ENCODE measurements at places on chromosomes 3 and 15. TPM values are rescaled to one million over a fixed set of nuclear protein-coding genes. Genes with fewer than 3 reads are reported as not detected.
A peak's percentile ranks its signal among the peaks of the same experiment; 100 is the strongest.

DNA sequence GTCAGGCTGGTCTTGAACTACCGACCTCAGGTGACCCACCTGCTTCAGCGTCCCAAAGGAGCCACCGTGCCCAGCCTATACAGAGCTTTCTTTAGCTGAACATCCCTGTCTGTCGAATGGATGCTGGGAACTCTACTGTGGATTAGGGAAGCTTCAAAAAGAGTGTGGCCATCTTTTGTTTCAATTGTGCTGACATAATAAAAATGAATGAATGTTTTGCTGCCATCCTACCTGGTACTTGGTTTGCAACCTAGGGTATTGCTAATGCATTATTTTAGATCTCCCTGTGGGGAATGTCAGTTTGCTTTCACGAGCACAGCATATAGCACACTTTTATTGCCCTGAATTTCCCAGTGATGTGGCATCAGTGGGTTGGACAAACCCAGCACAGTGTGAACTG, 32.3 kb downstream of the CMTM6 start:
- DNase-seq = no peak

DNA sequence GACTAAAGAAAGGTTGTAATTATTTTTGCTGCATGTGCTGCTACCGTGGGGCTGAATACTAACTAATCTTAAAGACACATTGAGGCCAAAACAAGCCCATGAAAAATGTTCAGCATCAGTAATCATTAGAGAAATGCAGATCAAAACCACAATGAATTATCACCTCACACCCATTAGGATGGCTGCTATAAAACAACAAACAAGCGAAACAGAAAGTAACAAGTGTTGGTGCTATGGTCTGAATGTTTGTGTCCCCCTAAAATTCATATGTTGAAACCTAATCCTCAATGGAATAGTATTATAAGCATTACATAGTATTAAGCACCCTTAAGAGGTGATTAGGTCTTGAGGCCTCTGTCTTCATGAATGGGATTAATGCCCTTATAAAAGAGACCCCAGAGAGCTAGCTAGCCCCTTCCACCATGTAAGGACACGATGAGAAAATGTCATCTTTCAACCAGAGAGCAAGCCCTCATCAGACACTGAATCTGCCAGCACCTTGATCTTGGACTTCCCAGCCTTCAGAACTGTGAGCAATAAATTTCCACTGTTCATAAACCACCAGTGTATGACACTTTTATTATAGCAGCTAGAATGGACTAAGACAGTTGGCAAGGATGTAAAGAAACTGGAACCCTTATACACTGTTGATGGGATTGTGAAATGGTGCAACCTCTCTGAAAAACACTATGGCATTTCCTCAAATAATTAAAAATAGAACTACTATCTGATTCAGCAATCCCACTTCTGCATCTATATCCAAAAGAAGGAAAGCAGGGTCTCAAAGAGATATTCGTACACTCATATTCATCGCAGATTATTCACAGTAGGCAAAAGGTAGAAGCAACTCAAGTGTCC, 76.1 kb downstream of the REC114 start:
- no peak for DNase-seq

Gene GNAT1
- 0.05 TPM for total RNA-seq

GRCh38 chr15:26477044-26477443, 295.8 kb downstream of the GABRB3 start:
- no peak for DNase-seq

- DNase-seq = peak; percentile 16
Measured at GRCh38 chr15:89244574-89244903, 760 bp downstream of the FANCI start.

DNA sequence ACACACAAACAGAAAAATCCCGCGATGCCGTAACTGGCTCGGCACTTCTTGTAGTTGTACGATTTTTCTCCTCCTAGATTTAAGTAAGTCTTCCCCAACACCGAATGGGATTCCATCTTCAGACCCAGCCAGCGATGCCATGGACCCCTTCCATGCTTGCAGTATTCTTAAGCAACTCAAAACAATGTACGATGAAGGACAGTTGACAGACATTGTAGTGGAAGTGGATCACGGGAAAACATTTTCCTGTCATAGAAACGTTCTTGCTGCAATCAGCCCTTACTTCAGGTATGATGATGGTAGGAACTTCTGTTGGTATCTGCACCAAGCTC, 763 bp downstream of the KBTBD8 start:
- DNase-seq = no peak

GRCh38 chr3:24389108-24390090, 105.3 kb downstream of the THRB start:
- peak; percentile 76 for DNase-seq

DNA sequence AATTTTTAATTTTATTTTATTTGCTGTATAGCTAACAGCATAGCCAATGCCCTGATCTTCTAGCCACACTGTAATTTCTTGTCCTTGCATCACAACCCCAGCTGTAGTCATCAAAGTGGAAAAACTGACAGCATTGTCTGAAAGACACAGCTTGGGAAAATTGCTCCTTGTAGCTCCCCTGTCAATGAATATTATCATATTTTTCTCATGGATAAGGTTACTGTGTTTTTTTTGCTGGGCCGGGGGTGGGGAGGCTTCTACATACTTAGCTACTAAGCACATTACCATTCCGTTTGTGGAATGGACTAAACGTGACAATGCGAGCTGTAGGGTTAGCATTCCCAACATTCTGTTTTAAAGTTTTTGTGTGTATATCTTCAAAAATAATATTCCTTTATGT, 381.3 kb downstream of the TIGIT start:
- no peak for DNase-seq

- DNase-seq = peak; percentile 61
Measured at GRCh38 chr3:11803977-11804892, 42.5 kb downstream of the TAMM41 start.

DNA sequence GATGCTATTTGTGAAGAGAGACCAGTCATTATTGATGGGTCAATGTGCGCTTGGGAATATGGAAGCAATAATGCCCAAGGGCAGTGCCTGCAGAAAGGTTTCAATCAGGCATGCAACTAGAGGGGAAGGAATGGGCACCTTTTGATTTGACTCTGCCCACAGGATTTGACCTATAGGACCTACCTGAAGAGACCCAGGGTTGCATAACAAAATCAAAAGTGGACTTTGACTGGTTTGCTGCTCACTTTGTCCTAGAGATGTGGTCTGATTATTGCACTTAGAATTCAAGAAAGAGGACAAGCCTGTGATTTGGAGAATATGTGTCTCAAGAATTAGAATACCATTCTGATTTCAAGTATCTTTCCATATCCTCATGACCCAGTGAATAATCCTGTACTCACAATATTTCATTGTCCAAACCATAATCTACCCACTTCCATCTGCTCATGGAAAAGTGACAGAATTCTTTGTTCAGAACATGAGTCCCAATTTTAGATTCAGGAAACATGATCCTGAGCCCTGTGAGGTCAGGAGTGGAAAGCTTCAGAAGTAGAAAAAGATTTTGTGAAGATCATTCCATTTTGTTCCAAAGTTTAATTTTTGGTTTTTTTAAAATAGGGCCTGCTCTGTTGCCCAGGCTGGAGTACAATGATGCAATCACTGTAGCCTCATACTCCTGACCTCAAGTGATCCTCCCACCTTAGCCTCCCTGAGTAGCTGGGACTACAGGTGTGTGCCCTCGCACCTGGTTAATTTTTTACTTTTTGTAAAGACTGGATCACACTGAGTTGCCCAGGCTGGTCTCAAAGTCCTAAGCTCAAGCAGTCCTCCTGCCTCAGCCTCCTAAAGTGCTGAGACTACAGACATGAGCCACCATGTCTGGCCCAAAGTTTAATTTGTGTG, 151.3 kb upstream of the NR2E3 start:
- no peak for DNase-seq

Gene GOLGA8R
- total RNA-seq = 1.6 TPM

- DNase-seq = peak; percentile 6
Measured at GRCh38 chr15:77009646-77010311, 14.9 kb downstream of the PSTPIP1 start.

- peak; percentile 40 for DNase-seq
Measured at GRCh38 chr15:28896951-28897350, 11.2 kb downstream of the APBA2 start.

DNA sequence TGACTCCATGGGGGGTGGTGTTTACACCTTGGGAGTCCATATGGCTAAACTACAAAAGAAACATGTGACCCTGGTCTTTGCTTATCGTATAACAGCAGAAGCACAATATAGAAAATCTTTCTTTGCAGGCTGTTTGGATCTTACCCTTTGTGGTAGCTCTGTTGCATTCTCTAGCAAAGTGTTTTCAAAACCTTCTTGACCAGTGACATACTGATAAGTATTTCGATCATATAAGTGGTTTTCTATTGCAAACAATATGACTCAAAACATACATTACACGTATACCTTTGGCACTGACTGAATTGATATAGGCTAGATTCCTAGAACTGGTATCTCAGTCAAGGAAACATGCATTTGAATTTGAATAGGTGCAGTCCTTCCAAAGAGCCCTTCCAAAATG, 24.7 kb upstream of the ATP10A start:
- no peak for DNase-seq

Gene GRM2
- not detected for total RNA-seq

- DNase-seq = no peak
Measured at GRCh38 chr3:133400006-133400515, at the start of gene BFSP2. BFSP2 (plus strand) TSS chr3:133400056; CDS start chr3:133400084, 28 bp downstream.

- no peak for DNase-seq
Measured at GRCh38 chr3:15281817-15282216, 50.6 kb downstream of the SH3BP5 start.

DNA sequence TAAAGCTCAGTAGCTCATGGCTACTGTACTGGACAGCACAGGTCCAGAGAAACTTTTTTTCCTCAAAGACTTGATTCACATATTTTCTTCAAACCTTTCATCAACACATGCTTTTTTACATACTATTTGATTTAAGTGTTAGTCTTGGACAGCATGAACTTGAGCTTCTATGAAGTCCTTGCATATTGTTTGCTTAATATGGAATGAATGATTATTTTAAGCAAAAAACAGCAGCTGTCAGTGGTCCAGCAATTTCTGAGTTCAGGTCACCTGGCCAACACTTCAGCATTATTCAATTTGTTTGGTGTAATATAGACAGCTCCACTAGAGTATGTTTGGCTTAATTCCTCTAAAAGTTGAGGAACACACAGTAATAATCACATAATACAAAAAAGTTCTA, 141.4 kb downstream of the PEX5L start:
- DNase-seq = no peak

DNA sequence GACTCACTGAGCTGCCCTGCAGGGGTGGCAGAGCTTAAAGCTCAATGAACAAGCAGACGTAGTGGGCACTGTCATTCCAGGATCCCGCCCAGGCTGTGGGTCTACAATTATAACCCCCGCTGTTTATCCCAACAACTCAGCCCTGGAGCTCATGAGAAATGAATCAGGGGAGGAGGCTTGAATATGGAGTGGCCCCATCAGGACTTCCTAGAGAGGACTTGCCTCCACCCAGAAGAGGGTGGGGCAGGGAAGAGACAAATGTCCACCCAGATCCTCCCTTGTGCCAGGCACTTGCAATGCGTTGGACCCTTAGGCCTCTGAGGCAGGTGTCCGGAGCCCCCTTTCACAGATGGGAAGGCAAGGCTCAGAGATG, 33.0 kb downstream of the SLC6A20 start:
- DNase-seq = no peak

DNA sequence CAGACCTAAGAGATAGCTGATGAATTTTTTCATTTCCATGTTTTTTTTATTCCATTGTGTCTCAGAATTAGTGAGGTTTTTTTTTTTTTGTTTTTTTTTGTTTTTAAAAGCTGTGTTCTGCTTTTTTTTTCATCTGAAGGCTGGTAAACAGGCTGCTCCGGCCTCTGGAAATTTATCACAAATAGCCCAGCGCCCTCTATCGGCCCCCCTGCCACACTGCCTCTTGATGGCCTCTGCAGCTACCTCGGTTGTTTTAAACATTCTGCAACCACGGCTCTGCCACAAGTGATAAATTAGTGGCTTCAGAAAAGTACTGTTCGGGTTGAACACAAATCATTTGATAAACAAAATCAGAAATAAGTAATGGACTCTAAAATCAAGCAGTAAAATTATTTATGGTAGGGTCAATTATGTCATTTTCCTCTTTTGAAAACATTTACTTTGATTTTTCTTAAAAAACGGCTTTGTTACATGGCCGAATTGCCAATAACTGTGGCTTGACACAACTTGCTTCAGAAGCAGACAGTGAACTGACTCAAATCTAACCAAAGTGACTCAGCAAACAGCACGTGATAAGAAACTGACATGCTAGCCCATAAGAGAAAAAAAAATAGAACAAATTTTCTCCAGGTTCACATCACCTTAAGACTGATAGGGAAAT, 87.8 kb downstream of the RSL24D1 start:
- DNase-seq = peak; percentile 38

Gene ALS2CL
- 19.0 TPM for total RNA-seq

Measured in renal cortical epithelial cell (primary cell).